Prostate gland (tissue), 2 donors: ENCODE measurements at places on chromosomes 5 and 9. TPM values are rescaled to one million over a fixed set of nuclear protein-coding genes. Genes with fewer than 3 reads are reported as not detected.

TAF11L5 gene
- total RNA-seq = not detected

- no peaks in the 10 kb centered on the region for H3K27me3 ChIP-seq
- DNase-seq = no peak
- no peaks in the 10 kb centered on the region for H3K4me1 ChIP-seq
- H3K4me3 ChIP-seq = no peak overlapping the region
- no peak overlapping the region for H3K27ac ChIP-seq
These were observed 14.4 kb downstream of the ELOVL7 start for GRCh38 chr5:60829490-60830266.

GRCh38 chr5:40616781-40617180 is 62.9 kb upstream of the PTGER4 start:
- H3K4me1 ChIP-seq = no peaks in the 10 kb centered on the region
- DNase-seq = no peak
- H3K27ac ChIP-seq = no peak overlapping the region
- no peaks in the 10 kb centered on the region for H3K36me3 ChIP-seq

GRCh38 chr5:180173198-180173544 is 35.8 kb downstream of the RASGEF1C start:
- no peaks in the 10 kb centered on the region for H3K27me3 ChIP-seq
- no peak for DNase-seq
- no peaks in the 10 kb centered on the region for H3K36me3 ChIP-seq
- no peaks in the 10 kb centered on the region for H3K4me1 ChIP-seq
- no peak overlapping the region for H3K4me3 ChIP-seq
